ENCODE measurements at places on chromosomes 6 and 20.

DNA sequence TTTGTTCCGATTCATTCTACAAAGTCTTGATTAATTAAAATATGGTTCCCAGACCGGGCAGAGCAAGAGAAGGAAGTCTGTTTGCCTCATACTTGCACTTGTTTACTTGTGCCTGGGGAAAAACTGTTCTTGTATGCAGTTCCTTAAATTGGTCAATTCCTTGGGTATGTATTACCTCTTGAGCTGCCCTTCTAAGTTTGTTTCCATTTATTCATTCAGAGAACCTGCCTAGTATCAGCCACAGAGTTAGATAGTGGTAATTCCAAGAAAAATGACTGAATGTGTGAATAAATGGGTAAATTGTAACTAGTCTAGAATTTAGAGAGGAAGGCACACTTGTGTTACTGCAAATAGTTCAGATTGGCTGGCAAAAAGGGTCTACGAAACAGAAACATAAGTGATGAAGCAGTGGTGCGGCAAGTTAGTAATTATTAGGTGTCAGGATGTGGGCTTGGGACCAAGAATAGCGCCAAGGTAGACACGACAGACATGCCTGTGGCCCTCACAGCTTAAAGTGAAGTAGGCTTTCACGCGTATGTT, 525 bp upstream of the MAK start:
- DNase-seq: no peak

DNA sequence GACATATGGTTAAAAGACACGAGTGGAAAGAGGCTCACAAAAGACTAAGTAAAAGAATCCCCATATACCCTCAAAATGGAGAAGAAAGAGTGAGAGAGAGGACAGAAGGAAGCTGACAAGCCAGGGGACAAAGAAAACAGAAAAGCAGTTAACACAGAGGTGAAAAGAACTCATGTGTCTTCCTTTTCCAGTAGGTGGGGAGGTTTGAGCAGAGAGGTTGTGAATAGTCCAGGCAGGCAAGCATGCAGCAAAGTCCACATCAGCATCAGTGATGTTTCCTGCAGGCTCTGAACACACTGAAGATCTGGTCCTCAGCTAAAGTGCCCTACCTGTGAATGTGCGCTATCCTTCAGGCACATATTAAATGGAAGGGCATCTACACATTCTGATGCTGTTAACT, 196.5 kb upstream of the IRAK1BP1 start:
- DNase-seq: no peak

DNA sequence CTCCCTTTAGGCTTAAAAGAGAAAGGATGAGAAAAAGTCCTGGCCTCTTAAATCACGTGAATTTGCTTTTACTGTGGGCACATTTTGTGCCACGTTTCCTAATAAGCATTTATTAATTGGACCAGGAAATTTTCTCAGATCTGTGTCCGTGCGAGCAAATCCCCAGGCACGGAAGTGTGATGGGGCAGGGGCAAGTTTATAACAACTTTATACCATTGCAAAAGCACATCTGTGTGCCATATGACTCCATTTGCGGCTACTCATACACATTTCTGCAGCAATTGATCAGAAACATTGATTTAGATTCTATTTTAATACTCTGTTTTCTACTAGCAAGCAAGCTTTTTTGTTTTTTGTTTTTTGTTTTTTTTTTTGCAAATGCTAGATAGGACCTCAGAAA, 373.2 kb downstream of the TAF4 start:
- DNase-seq: no peak

GRCh38 chr6:40689185-40689584, 102.0 kb upstream of the LRFN2 start:
- DNase-seq: no peak

DNA sequence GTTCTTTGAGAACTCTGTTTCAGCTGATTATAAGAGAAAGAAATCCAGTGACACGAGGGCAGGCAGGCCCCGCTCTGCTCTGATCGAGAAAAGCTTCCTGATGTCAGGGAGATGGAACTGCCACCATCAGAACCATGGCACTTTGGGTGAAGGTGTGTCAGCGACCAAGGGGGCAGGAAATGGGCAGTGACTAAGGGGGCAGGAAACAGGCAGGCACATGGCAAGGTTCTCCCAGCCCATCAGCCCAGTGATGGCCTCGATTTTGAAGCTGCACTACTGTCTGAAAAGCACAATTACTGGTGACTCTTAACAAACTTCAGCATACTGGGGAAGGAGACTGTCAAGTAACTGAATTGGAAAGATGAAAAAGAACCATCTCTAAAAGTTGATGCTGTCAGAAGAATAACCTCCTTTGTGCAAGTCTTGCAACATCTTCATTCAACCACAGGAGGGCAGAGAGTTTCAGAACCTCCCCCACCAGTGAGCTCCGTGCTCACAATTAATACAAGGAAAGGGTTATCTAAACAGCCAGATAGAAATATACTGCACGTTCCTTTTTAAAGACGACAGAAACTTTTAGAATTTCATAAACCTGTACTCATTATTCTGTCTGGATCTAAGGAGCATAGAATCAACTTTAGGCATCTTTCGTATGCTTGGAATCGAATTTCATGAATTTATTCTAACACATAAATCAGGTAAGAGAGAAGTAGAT, 39.1 kb downstream of the TMX4 start:
- DNase-seq: no peak

- no peak for DNase-seq
These were observed 25.6 kb downstream of the PRPF6 start for GRCh38 chr20:64006490-64006889.

DNA sequence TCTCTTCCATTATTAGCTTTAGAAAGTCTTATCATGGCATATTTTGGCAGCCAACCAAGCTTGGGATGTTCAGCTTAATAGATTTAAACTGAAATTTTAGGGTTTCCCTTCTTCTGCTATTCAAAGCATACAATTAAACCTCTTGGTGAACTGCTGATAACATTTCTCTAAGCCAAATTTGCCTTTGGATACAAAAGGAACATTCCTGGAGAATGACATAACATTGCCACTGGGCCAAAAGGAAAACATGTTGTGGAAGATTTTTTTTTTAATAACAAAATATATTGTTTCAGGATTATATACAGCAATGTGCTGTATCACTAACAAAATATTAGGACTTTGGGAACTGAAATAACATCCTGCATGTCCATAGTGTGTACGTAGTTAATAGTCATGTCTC, 215.1 kb upstream of the TBX18 start:
- no peak for DNase-seq

GRCh38 chr6:1633366-1634021, 23.8 kb downstream of the FOXC1 start:
- no peak for DNase-seq

DNA sequence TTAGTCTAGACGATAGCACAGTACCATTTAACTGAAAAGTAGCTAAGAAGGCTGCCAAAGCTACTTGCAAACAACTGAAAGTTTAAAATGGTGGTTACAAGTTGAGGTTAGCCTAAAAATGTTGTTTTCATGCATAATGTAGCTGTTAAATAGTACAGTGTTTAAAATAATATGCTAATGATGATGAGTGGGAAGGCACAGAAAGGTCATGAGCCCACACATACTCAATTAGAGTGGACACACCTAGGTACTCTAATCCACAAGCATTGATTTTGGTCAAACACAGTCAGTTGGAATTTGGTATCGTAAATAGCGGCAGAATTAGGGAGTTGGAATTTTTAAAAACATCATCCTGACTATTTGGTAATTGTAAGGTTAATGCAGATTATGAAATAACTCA, 7.0 kb downstream of the TXLNB start:
- no peak for DNase-seq

DNA sequence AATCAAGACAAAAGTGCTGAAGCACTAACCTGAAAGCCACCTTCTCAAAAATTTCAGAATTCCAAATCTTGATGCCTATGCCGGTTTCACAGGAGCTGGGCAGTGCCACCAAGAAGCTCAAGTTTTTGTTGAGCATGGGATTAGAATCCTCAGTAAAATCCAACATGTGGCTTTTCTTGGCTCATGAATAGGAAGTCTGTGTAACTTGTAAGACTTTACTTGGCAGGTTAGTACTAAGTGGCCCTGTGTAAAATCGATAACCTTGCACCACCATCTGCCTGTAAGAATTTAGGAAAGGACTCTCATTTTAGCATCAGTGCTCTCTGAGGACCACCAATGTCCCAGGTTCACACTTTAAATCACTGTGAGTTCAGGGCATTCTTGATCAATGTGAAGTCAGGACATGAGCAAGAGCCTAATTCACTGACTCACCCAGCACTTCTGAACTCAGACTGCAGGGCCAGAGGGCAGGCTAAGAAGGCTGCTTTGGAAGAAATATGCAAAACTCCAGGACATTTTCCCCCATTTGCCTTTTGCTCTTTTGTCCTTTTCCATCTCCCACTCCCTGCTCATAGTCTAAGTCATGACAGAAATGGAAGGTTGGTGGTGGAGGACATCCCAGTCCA, 113.2 kb downstream of the EDN1 start:
- no peak for DNase-seq

DNA sequence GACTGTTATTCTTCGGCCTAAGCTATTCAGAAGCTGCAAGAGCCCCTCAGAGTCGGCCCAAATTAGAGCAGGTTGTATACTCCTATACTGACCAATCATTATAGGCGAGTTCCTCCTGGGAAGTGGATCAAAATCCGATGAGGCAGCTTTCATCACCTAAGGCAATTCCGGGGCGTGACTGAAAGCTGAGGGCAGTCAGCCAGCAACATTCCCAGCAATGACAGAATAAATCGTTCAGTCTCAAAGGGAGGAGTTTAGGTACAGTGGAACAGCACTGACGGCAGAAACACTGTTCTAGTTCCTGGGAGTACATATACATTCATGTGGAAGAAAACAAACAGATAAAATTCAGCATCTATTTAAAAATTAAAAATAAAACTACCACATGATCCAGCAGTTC, 10.8 kb downstream of the HLA-DQB2 start:
- DNase-seq: no peak

- DNase-seq: no peak
These were observed 429.0 kb downstream of the UTRN start for GRCh38 chr6:144714021-144714712.

DNA sequence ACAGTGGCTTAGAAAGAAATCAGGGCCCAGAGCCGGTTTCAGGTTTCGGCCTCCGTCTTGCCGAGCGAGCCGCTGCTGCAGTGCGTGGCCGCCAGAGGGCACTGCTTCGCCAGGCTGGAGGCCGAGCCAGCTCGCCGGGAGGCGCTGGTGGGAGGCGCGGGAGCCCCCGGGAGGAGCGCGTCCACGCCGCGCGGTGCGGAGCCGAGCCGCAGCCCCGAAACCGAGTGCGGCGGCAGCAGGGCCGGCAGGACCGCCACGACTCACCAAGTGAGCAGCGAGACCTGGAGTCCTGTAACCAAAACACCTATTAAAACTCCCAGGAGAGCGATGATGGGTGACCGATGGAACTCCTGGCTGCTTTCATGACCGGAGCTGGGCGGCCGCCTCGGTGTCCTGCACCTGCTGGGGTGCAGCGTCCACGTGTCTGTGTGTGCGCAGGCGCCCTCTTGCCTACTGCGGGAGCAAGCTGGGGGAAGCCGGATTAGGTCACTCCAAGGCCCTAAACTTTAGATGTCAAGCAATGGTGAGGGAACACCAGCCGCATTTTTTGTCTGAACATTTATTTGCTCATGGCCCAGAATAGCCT, 186.9 kb upstream of the UST start:
- peak; percentile 39 for DNase-seq

DNA sequence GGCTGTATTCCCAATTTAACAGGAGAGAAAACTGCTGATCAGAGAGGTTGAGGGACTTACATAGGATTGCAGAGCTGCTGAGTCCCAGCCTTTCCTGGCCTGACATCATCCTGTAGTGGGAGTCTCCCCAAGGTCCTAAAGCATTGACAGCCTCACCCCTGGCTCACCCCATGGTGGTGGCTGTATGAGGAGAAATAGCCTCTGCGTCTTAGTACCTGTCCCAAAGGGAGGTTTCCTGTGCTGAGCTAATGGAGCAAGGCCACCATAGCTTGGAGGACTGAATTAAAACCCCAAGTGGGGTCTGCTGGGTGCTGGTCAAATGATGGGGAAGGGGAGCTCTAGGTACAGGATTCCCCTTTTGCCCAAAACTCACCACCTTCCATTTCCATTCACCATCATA, 525.1 kb downstream of the CDH26 start:
- DNase-seq: no peak

DNA sequence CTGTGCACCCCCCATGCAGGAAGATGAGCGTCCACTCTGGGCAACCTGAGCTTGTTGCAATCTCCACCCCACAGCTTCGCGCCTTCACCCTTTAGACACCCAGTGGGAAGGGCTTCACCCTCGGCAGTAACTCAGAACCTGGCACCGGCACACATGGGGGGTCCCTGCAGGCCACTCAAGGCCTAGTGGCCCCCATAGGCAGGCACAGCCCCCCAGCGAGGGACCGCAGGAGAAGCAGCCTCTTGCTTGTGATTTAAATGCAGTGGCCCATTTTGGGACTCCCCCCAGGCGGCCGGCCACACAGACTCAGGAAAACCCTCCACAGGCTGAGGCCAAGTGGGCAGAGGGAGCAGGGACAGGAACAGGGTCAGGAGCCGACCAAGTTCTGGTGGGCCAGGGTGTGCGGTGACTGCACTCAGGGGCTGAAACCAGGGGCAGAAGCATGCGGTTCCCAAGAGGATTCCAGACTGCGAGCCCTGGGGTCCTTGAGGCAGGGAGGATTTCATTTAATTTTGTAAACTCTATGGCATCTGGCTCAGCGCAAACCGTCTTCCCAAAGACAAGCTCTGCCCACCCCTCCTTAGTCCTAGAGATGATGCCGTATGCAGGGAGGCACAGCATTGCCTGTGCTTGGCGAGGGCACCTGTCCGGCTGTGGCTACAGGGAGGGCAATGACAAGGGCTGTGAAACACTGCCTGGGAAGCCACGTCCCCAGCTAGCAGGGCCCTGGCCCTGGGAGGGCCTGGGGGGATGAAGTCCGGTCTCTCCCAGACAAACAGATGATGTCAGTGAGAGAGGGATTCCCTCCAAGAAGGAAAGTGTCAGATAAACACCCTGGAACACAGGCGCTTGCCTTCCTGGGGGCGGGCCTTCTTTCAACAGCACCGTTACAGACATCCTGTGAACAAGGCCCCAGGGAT, 52.9 kb upstream of the GPR31 start:
- no peak for DNase-seq

DNA sequence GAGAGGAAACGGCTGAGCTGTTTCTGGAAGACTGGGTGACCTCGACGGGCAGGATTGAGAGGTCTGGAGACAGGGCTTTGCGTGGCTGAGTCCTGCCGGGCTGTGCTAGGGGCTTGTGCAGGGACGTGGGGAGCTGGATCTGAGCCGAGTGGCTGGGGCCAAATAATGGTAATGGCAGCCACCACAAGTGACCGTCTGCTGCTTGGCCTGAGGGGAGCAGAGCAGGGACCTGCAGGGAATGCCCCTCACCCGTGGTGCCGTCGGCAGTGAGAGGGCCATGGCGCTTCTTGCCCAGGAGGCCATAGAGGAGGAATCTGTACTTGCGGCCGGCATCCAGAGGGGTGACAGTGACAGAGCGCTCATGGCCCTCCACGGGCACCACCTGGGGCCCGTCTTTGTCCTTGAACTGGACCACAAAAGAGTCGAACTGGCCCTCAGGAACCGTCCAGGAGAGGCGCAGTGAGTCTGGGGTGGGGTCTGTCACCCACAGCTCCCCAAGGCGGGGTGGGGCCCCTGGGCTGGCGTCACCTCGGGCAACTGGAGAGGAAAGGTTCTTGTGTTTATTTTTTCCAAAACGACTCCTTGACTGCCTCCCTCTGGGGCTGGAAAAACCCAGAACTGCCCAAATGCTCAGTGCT, 31.8 kb downstream of the CYP21A2 start:
- no peak for DNase-seq

- DNase-seq: no peak
These were observed 139.3 kb upstream of the SLC22A16 start for GRCh38 chr6:110615722-110616121.

Data from NCI-H187 (cell line).